ENCODE measurements at places on chromosomes 16 and 17. TPM values are rescaled to one million over a fixed set of nuclear protein-coding genes. Genes with fewer than 3 reads are reported as not detected.

NTHL1 gene
- 33.9 TPM for total RNA-seq

CA4 gene
- total RNA-seq: not detected

CFAP97D1 gene
- total RNA-seq: not detected

TEX14 gene
- total RNA-seq: 0.13 TPM

SEC14L5 gene
- total RNA-seq: not detected

B9D1 gene
- 25.9 TPM for total RNA-seq

DHX58 gene
- total RNA-seq: 1.4 TPM

GRCh38 chr17:77763023-77763422 lies 195.5 kb upstream of the TNRC6C start:
- no peak for DNase-seq

DNA sequence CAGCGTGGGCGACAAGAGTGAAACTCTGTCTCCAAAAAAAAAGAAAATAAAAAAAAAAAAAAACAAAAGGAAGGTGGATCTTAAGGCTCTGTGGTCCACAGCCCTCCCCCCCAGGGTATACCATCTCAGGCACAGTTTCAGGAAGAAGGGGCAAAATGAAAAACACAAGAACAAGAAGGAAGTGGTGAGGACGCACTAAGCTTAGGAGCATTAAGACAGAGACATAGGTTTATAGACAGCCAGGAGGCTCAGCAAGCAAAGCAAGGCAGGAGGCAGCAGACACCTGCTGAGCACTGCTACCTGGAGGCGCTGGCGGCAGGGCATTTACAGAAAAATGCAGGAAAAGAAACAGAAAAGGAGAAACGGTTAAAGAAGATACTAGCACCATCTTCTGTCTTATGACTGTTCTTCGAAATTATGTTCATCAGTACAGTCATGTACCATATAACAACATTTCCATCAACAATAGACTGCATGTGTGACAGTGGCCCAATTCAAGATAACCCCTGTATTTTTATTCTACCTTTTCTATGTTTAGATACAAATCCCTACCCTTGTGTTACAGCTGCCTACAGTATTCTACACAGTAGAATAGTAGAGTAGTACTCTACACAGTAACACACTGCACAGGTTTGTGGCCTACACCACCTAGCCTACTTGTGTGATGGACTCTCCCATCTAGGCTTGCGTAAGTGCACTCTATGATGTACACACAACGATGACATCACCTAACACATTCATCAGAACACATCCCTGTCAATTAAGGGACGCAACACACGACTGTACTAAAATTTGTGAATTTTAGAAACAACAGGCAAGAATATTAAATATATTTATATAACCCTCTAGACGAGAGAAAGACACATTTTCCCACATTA lies 62.5 kb downstream of the XPO6 start:
- no peak for DNase-seq

DNA sequence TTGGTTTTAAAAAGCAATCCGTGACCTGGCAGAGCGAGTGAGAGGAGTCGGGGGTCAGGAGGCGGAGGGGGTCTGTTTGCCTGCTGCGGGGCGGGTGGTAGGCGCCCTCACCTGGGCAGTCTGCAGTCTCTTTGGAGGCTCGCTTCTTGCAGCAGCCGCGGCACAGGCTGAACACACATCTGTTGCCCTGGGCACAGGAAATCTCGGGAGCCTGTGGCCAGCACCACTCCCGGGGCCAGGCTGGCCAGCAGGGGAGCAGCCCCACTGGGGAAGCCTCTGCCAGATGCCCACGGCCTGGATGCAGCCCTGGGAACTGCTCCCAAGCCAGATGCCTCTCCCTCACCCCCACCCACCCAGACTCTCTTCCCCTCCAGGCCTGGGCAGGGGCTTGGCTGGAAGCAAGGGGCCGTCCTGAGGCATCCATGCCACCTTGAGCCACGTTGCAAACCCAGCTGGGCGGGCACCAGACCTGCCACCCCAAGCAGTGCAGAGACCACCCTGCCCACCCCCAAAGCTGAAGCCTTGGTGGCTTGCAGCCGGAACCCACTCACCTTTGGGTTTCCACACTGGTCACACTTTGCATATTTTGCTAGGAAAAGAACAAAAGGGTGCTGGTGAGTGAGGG lies 6.6 kb downstream of the GPS1 start:
- DNase-seq: no peak

DNA sequence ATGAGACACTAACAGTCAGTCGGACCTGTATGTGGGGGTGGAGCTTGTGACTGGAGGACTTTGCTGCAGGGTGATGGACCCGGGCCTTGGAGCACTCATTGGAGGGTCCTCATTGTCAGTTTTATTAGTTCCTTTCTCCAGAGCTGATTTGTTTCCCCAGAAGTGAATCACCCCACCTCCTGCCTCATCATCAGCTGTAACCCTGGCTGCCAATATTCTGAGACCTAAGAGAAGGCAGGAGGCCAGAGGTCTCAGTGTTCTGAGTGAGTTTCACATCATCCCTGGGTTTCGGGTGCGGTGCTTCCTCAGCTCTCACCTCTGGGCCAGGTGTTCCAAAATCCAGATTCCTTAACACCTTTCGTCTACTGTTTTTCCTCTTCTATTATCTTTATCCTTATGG lies 49.9 kb upstream of the KIFC3 start:
- DNase-seq: no peak

GRCh38 chr17:68421486-68421885 lies 35.8 kb downstream of the WIPI1 start:
- DNase-seq: no peak

DNA sequence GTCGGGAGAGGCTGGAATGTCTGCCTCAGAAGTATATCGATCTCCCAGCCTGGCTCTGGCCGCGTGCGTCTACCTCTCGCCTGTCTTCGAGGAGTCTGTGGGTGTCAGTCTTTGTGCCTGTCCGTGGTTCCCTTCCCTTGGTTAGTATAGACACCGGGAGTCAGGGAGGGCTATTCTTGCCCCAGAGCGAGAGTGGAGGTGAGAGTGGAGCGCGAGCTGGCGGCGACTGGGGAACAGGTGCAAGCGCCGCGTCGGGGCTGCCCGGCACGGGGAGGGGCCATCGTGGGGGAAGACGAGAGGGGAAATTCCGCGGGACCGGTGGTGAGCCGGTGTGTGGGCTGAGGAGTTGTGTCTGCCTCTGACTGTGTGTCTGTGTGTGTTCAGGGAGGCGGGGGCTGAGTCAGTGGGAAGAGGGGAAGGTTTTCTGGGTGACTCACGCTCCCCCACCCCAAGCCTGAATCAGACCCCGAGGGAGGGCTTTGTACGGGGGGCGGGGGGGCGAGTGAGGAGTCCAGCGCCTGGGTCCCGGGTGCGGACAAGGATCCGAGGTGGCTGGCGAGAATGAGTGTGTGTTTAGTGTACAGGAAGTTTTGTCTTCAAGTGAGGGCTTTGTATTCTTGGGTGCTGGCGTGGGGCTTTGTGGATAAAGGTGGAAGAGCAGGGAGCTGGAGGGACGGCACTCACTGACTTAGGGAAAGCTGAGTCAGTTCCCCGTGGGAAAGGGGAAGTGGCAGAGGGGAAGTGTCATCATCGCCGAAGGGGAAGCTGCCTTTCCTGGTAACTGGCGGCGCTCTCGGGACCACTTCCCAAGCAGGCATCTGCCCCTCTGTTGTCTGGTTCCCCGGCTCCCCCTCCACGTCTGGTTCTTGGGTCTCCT lies 8.6 kb downstream of the KDM6B start:
- peak; percentile 91 for DNase-seq

DNA sequence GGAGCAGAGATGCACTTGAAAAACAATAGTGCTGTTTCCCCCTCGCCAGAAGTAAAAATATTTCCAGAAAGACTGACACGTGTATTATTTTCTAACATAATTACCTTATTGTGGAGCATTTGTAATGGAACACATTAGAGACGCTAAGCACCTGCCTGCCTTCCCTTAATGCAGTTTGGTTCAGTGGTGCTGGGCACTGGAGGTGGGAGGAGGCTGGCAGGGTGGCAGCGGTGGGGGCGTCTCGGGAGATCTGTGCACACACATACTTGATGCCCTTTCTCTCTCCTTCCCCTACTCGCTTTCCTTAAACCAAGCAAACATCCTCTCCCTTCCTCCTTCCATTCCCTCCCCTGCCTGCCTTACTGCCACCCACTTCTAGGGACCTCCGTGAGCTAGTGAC lies 156.6 kb upstream of the SDK2 start:
- DNase-seq: no peak

DNA sequence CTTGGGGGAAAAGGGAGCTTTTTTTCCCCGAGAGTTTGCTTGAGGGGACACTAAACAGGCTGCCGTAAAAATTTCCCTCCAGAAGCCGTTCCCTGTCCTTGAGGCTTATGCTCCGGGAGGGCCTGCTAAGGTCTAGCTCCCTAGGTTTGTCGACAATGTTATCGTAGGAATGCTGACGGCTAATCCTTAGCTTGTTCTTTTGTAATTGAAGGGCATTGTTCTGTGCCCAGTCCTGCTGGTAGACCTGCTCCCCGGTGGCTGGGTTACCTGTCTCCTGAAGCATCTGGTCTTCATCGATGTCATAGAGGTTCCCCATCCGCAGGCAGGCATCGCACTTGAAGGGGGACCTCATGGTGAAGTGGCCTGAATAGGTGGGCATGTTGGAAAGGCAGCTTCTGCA lies 418.7 kb downstream of the GRIN2A start:
- no peak for DNase-seq

DNA sequence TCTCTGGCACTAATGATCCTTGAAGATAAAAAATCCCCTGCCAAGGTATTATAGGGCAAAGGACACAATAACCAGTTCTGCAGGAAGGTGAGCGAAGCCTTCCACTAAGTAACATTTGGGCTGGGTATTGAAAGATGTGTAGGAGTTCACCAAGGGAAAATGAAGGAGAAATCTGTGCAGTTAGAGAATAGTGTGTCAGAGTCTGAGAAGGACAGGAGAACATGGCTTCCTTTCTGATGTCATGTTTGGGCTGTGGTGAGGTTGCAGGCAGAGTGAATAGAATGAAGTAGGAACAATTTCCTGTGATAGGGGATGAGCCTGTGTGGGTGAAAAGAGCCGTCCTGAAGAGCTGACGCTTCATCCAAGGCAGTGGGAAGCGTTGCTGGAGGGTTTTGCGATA lies 24.1 kb upstream of the CIITA start:
- DNase-seq: no peak
